ENCODE measurements at places on chromosomes 1 and 21.

GRCh38 chr1:116019653-116020253 is 43.4 kb downstream of the SLC22A15 start:
- no peak for DNase-seq

DNA sequence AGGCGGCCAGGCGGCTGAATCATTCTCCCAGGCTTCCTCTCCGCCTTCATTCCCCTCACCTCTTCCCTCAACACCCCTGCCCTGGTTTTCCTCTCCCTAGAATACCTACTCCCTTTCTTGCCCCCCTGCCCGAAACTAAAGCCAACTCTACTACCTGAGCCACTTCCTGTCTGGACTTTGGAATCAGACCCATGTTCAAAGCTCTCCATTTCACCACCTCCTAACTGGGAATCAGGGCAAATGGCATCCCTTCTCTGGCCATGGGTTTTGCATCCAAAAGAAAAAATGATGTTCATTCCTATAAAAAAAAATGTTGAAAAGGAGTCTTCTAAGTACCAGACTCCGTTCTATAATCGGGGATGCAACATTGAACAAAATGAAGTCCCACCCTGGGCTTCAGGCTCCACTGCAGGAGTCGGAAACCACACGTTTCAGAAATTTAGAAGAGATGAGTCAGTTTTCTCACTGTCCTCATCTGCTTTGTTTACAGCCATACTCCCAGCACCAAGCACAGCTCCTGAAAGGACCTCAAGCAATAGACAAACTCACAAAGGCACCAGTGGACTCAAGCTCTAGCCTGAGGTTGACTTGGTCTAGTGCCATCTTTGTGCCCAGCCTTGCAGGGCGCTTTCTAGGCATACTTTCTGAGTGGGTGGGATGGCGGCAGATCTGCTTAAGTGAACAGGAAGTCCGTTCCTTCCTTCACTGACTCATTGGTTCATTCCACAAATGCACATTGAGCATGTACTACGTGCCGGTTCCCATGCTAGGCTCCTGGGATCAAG is 176.2 kb downstream of the IGSF21 start:
- DNase-seq: no peak

DNA sequence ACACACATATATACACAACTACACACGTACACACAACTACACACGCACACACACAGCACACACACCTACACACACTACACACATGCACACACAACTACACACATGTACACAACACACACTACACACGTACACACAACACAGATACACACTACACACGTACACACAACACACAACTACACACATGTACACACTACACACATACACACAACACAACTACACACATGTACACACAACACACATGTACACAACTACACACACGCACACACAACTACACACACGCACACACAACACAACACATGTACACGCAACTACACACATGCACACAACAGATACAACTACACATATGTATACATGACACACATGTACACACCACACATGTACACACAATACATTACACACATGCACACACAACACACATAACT is 318.1 kb downstream of the CAMTA1 start:
- DNase-seq: no peak

DNA sequence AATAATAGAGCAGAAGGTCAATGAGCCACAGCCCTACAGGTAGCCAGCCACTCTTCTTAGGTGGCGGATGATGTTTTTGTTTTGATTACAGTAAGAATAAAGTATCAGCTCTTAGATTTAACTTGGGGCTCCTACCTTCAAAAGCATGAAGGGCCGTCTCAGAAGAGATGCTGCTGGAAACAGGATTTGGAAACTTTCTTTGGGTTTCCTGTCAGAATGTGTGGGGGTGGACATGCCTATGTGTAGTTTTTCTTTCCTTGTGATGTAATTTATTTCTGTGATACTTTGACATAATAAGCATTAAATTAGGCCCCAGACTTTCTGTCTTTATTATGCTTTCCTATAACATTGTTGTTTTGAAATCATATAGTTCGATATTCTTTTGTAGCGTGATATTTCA is 1.5 kb downstream of the RAP1A start:
- DNase-seq: no peak

DNA sequence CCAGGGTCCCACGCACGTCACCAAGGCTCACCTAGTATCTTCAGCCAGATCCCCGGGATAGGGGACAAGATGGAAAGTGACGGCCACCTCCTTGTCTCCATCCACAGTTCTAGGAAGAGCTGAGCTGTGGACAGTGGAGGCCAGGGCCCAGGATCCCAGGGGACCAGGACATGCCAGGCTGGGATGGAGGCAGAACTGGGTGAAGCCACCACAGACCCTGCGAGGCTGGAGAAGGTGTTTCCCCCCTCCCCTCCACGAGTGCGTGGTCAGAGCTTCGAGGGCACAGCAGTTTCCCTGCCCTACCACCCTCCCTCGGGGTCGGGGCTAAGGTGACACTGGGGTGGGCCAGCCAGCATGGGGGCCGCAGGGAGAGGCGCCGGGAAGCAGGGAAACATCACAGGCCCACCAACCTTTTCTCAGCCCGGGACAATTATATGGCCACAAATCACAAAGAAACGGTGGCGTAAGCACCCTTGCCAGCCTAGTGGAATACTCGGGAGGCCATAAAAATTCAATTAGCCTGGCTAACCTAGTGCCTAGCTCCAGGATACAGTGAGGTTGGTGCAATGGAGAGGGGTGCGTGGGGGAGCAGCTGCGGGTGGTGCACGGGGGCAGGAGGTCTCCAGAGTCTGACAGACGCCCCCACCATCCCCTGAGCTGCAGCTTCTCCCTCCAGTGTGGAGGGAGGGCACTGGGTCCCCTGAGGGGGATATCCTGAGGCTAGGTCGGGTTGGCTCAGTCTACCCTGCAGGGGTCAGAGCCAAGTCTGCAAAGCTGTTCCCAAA is 13.4 kb downstream of the DRAXIN start:
- no peak for DNase-seq

DNA sequence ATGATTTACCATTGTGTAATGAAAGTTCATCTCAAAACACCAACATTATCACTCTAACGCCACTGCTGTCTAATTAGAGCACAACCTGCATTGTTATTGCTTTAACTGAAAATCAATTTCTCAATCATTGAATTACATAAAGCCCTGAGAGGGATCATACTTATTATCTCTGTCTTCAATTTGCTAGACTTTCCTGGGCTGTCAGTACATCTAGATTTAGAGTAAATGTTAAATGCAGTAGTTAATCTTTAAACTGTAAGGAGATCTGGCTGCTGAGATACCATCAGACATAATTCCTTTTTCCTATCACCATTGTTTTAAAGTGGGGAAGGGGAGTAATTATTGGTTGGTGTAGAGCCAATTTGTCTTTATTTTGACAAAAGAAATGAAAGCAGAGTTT is 1995.1 kb downstream of the MRPL39 start:
- DNase-seq: no peak

DNA sequence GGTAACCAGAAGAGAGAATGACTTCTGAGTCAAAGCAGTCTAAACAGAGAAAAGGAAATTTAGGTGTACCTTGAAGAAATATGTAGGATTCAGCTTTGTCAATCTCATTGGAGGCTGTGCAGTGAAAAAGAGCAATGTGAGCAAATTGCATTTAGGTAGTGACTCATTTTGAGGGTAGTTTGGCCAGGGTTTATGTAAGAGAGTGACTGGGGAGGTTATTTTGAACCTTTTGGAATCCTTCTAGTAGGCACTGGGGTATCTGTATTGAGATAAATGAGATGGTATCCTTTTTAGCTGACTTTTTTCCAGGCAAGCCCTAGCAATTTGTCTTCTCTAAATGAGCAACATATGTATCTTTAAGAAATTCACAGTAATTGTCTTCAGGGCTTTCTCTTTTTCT is 95.9 kb downstream of the DISP1 start:
- DNase-seq: no peak

GRCh38 chr21:33368124-33368523 is 35.1 kb upstream of the IFNGR2 start:
- DNase-seq: no peak

- DNase-seq: no peak
These were observed at the start of gene RNASEL for GRCh38 chr1:182588500-182589396. Gene RNASEL, minus strand, starts transcription at chr1:182589256. Its CDS starts 2,450 bp downstream, at chr1:182586806.

DNA sequence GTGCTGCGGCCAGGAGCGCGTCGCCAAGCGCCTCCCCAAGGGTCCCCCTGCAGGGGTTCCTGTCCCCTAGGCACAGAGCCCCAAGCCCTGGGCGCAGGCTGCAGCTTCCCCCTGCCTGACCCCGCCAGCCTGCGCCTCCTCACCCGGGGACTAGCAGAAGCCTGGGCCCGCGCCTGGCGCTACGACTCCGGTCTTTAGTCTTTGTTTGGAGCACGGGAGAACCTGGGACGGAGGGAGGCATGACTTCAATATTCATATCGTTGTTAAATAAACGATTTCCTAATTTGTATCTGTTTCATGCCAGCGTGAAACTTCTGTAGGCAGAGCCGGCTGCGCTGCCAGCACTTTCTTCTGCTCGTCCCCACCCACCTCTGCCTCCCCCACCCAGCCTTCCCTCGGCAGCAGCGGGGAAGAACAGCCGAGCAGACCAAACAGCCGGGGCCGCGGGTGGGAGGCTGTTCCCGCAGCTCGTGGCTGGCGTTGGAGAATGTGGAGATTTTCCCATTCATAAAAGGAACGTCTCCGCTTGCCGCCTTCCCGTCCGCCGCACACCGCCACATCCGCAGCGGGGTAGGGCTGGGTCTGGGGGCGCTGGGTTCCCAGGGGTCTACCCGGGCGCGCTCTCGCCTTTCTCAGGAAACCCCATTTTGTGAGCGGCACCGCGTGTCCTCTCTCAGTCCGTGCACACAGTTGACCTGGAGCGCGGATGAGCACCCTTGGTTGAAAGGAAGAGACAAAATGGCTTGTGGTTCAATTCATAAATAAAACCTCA is 777 bp upstream of the TRIM67 start:
- DNase-seq: no peak

GRCh38 chr1:162561616-162562469 is at the start of gene UAP1:
Gene UAP1, plus strand, starts transcription at chr1:162561722. Its CDS starts 4,347 bp downstream, at chr1:162566069.
- no peak for DNase-seq

GRCh38 chr1:34847094-34847493 is 12.5 kb downstream of the SMIM12 start:
- no peak for DNase-seq

DNA sequence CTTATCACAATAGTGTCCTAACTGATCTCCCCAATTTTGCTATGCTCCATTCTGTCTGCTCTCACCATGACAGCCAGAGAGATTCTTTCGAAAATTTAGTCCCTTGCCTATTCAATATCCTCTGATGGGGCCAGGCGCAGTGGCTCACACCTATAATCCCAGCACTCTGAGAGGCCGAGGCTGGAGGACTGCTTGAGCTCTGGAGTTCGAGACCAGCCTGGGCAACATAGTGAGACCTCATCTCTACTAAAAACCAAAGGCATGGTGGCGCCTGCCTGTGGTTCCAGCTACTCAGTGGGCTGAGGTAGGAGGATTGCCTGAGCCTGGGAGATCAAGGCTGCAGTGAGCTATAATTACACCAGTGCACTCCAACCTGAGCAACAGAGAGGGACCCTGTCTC is 16.1 kb upstream of the PDZK1IP1 start:
- DNase-seq: no peak

GRCh38 chr1:225694151-225694603 is 41.3 kb upstream of the ENAH start:
- DNase-seq: no peak

DNA sequence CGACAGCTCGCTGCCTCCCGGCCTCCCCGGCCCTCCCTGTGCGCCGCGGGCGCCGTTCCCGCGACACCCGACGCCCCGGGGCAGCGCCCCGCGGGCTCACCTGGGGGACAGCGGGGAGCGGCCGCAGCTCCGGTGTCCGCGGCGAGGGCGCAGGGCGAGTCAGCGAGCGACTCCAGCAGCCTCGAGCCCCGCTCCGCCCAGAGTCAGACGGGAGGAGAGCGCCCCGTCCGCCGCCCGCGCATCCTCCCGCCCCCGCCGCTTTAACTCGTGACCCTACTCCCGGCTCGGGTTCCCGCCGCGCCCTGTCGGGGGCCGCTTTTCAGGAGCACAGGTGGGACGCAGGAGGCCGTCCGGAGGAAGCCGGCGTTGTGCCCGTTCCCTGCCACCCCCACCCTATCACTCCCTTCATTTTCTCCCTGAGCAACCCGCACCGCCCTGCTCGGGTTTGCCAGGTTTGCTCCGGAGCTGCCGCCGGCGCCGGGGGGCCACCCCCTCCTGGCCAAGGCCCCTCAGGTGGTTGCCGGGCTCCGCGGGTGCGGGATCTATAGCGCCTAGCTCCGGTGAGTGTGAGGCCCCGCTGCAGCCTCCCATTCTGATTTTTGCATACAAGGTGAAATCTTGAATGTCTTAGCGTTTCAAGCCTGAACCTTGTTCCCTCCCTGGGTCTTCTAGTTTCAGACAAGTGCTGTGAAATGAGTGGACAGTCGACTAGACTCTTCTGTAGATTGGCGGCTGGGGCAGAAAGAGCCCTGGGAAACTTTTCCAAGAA is at the start of gene MCOLN3:
MCOLN3 (minus strand) TSS at position 205 of the 769 bp plus-strand sequence. CDS start 3,140 bp downstream, outside the sequence.
- no peak for DNase-seq

DNA sequence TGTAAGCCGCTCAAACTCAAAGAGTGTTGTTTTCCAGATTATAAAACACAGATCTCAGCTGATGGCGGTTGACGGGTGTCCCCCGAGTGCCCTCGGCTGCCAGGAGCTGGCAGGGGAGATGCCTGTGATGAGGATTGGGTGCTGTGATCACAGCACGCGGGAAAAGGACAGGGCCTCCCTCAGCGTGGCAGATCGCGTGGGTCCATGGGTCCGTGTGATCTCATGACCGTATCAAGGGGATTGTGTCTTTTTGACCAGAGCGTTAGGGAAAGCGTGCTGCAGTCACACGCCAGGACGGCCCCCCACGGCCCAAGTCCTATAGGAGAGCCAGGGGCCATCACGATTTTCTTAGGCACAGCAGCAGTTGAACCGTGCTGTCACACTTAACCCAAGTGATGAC is 51.9 kb downstream of the PDE9A start:
- DNase-seq: no peak

DNA sequence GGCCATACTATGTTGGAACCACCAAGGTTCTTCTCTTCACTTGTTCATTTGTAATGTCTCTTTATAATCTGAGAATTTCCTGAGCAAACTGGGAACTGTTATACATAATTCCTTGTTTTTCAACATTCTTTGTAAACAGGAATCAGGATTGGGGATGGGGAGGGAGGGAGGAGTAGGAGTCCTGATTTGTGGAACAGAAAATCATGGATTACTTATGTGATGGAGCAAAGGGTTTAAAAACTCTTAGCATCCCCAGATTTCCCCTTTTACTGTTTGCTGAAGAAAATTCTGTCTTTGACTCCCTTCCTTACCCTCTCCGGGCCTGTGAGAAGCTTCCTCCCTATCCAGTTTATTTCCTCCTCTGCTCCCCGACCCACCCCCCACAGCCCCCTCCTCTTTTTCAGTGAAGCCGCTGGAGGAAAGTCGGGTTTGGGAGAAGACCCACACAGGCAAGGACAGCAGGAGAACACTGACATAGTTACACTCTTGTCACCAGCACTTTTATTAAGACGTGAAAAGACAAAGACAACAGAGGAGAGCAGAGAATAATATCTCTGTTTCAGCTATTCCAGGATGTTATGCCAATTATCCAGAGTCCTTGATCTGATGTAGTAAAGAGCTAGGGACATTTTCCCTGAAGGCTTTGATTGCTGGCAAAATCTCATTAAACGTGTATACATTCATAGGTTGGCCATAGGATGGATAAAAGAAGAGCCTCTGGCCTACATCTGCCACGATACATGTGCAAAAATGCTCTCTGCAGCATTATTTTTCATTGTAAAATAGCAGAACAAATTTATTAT is 4.6 kb upstream of the NBPF1 start:
- no peak for DNase-seq

GRCh38 chr1:167462341-167462740 is 56.0 kb downstream of the CD247 start:
- DNase-seq: no peak

GRCh38 chr21:31629972-31630711 is 29.4 kb upstream of the SOD1 start:
- DNase-seq: peak; percentile 86
